ENCODE measurements at places on chromosomes 13 and 19.

GRCh38 chr19:55857974-55858373 is 21.6 kb downstream of the NLRP4 start:
- no peak for DNase-seq

- no peak for DNase-seq
Observed at GRCh38 chr19:6671960-6672359, 2.0 kb upstream of the TNFSF14 start.

DNA sequence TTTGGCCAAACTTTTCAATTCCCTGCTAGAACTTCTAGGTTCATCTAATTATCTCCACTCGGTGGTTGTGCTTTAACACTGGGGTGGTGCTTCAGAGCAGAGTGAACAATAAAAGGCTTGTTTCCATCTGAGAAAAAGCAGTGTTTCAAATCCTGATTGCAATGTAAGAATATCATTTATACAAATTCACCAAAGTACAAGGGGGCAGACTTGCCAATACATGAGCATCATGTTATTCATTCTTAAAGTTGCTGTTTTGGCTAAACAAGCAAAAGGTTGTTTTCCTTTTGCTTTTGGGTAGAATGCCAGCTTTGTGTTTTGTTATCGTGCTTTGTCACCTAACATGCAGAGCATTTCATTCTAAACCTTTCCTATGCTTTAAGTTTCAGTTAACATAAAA is 78.5 kb upstream of the UBAC2 start:
- no peak for DNase-seq

- no peak for DNase-seq
Observed at GRCh38 chr13:98598043-98598442, 21.1 kb upstream of the STK24 start.

GRCh38 chr19:835210-835810 is 5.5 kb upstream of the PRTN3 start:
- DNase-seq: no peak

DNA sequence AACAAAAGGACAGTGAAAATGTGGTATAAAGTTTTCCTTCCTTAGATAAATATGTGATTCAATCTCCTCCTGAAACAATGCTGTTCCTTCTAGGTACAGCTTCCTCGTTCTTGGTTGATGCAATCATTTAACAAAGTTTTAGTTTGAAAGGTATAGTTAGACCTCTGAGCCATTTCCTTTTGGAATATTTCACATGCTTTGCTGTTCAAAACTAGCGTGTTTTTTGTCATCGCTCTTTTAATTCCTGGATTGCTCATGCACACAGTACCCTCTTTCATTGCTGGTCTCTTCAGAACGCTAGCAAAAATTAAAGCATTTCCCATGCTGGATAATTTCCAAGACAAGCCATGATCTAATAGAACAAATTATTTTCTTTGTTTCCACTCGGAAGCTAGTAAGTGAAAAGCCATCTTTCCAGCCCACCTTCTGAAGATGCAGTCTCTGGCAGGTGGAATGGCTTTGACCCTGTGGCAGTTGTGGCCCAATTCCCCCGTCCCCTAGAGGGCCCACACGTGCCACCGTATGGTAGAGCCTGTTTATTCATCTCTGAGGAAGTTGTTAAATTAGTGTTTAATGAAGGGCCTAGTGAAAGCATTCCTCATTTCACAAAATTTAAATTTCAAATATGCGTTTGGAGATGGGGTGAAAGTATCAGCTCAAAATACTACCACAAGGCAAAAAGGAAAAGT is 1040.6 kb upstream of the SLC10A2 start:
- no peak for DNase-seq

- DNase-seq: peak; percentile 49
Observed at GRCh38 chr13:40786568-40786996, 2.8 kb upstream of the SLC25A15 start.

- DNase-seq: no peak
Observed at GRCh38 chr13:94329754-94330551, 149.5 kb downstream of the DCT start.

DNA sequence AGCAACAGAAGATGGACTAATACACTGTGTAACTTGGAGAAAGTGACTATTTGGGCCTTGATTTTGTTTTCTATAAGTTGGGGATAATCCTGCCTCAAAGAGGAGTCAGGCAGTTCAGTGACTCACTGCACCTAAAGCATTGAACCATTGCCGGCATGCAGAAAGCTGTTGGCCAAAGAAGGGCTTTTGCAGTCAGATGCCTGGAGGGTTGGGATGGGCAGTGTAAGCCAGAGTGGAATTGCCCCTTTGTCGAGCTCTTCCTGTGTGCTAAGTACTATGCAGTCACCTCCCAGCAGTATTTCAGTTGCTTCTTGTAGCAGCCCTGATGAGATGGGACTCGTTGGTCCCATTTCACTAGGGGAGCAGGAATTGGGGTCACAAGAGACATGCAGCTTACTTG is 11.1 kb downstream of the ZNF473 start:
- no peak for DNase-seq

- DNase-seq: no peak
Observed at GRCh38 chr13:78881054-78881453, 222.1 kb upstream of the OBI1 start.

- DNase-seq: no peak
Observed at GRCh38 chr19:32168606-32169005, 176.8 kb upstream of the ZNF507 start.

DNA sequence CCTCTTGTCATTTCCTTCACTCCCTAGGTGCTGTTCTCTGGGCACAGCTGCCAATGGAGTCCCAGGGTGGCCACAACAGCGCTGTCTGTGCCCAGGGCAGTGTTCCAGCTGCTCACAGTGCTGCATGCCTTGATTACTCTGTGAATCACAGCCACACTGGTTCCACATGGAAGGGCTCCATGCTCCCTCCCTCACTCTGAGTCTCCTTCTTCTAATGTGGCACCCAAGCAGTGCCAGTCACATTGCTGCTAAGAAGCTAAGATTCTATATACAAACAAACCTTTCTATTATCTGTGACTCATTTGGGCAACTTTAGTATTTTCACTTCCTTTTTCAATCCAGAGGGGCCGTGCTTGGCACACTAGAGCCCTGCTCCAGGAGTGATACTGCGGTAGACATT is 248.7 kb downstream of the TDRD3 start:
- no peak for DNase-seq

- DNase-seq: peak; percentile 96
Observed at GRCh38 chr19:54168174-54168917, 4.6 kb downstream of the TMC4 start.

DNA sequence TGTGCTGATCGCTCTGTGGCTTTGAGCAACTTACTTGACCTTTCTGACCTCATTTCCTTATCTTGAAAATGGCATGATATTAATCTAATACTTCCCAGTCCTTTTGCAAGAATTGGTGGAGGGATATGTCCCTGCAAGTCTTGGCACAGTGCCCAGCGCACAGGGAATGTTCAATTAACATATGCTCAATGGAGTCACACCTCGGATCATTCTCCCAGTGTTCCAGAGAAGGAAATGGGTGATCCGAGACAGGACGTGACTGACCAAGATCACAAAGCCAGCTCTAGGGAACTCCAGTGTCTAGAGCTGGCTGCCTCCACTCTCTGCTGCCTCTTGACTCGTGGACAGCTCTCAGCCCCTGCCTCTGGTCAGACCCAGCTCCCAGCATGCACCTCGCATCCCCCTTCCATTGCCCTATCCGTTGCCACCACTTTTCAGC is 3.6 kb downstream of the CDC42EP5 start:
- no peak for DNase-seq

GRCh38 chr13:39577838-39578491 is 25.0 kb downstream of the LHFPL6 start:
- no peak for DNase-seq

- no peak for DNase-seq
Observed at GRCh38 chr19:18172331-18173053, 1.1 kb upstream of the IFI30 start.

Data from activated CD4-positive, alpha-beta T cell treated with anti-CD3 and anti-CD28 coated beads for 48 hours (primary cell).